ENCODE measurements at places on chromosomes 13 and 19. TPM values are rescaled to one million over a fixed set of nuclear protein-coding genes. Genes with fewer than 3 reads are reported as not detected.

- H3K4me3 ChIP-seq: no peak overlapping the region
- H3K4me1 ChIP-seq: no peaks in the 10 kb centered on the region
- no peak overlapping the region for H3K27ac ChIP-seq
- 0 out of 2 replicates have a peak, but pooled peaks cover 3% of the 10 kb centered on the region for H3K36me3 ChIP-seq
- H3K27me3 ChIP-seq: no peaks in the 10 kb centered on the region
These were observed 19.5 kb downstream of the MAN2B1 start for GRCh38 chr19:12647047-12647446.

- H3K4me1 ChIP-seq: peaks cover 13% of the 10 kb centered on the region
- peak; percentile 99 for DNase-seq
- no peaks in the 10 kb centered on the region for H3K27me3 ChIP-seq
- peak within 1 kb of the TSS; percentile 88 for H3K27ac ChIP-seq
These were observed at the start of gene TRIM28 for GRCh38 chr19:58543826-58544590. TSS of gene TRIM28 (plus strand) at chr19:58544064. CDS start at chr19:58544758, 694 bp downstream.

DNA sequence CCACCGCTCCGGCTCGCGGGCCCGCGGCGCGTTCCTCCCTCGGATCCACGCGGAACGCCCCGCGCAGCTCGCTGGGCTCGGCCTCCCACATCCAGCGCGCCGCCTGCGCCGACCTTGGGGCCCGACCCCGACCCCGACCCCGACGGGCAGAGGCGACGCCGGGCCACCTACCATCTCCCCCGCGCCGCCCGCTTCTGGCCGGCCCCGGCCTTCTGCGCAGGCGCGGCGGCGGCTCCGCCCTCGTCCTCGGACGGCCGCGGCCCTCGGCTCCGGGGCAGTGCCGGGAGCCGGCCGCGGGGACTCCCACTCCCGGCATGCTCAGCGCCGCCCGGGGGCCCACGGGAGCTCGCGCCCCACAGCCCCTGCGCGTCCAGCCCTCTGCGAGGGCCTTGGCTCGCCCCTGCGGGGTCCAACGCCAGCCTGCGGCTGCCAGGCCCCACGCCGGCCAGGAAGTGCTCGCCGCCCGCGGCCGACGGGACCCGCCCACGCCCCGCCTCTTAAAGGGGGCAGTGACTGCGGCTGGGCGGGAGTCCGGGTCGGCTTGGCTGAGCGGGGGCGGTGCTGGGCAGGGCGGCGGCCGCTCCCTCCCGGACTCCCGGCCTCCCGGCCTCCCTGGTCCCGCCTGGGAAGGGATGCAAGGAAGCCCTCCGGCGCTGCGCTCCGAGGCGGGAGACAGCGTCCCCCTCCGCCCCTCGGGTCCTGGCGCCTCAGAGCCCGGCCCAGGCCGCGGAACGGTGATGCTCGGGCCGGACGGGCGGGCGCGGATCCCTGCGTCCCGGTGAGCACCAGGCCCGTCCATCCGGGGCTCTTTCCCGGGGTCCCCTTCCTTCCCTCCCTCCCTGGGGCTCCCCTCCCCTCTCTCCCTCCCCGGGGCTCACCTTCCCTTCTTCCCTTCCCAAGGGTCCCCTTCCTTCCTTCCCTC is at the start of gene DCUN1D2:
DCUN1D2 (minus strand) TSS at position 216 of the 922 bp plus-strand sequence; CDS start at position 174, 42 bp downstream.
- H3K36me3 ChIP-seq: peaks cover 9% of the 10 kb centered on the region
- peak within 1 kb of the TSS; percentile 92 for H3K4me3 ChIP-seq
- peak; percentile 89 for DNase-seq

DNA sequence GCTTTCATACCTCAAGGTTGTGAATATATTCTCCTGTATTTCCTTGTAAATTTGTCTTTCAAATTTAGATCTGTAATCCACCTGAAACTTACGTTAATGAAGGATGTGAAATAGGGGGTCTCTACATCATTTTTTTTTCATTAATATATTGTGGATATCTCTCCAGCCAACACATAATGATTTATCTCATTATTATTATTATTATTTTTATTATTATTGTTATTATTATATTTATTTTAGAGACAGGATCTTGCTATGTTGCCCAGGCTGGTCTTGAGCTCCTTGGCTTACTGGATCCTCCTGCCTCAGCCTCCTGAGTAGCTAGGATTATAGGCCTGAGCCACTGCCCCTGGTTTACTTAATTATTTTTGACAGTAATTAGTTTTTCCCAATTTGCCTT is 4.3 kb upstream of the LIPE start:
- no peak overlapping the region for H3K4me3 ChIP-seq
- H3K27ac ChIP-seq: no peak overlapping the region
- H3K4me1 ChIP-seq: no peaks in the 10 kb centered on the region
- H3K36me3 ChIP-seq: no peaks in the 10 kb centered on the region
- H3K27me3 ChIP-seq: no peaks in the 10 kb centered on the region

GRCh38 chr19:11480715-11481533 is at the start of gene ELAVL3:
TSS of gene ELAVL3 (minus strand) at chr19:11481046. CDS start at chr19:11480608, 438 bp downstream.
- DNase-seq: no peak
- H3K4me1 ChIP-seq: peaks cover 7% of the 10 kb centered on the region
- H3K27ac ChIP-seq: no peak within 1 kb of the TSS

DNA sequence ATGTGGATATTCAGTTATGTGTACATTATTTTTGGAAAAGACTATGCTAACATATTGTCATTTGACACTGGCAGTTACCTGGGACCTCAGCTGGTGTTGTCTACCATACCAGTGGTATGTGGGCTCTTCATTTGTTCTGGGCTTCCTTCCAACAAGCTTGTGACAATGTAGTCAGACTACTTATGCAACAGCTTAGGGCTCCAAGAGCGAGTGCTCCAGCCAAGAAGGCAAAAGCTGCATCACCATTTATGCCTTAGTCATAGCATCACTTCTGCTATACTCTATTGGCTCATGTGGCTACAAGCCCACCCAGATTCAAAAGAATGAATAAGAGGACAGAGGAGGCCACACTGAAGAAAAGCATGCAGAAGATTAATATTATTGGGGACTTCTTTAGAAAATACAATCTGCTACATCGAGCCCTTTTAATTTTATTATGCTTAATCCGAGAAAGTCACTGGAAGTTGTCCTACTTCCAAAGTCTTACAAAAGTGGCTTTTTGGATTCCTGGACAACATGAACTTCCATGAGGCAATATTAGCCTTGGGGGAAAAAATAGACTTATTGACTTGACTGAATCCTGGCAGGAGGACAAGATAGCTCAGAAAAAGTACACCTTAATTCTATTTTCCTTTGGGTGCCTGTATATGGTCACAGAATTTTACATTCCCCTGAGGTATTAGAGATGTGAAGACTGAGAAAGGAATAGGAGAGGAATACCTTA is 529.4 kb upstream of the HTR2A start:
- no peak overlapping the region for H3K4me3 ChIP-seq
- DNase-seq: peak; percentile 81
- peaks cover 4% of the 10 kb centered on the region for H3K4me1 ChIP-seq

GRCh38 chr19:49490287-49491029 is 3.0 kb downstream of the RPL13A start:
- H3K4me3 ChIP-seq: peak overlapping the region; percentile 89
- peaks cover 13% of the 10 kb centered on the region for H3K4me1 ChIP-seq
- DNase-seq: no peak
- no peak overlapping the region for H3K27ac ChIP-seq
- no peaks in the 10 kb centered on the region for H3K27me3 ChIP-seq
- peaks cover 49% of the 10 kb centered on the region for H3K36me3 ChIP-seq

- H3K36me3 ChIP-seq: no peaks in the 10 kb centered on the region
- no peak overlapping the region for H3K4me3 ChIP-seq
- H3K27ac ChIP-seq: no peak overlapping the region
- H3K27me3 ChIP-seq: no peaks in the 10 kb centered on the region
- H3K4me1 ChIP-seq: no peaks in the 10 kb centered on the region
- no peak for DNase-seq
These were observed 84.2 kb upstream of the ZNF536 start for GRCh38 chr19:30287973-30288372.

DNA sequence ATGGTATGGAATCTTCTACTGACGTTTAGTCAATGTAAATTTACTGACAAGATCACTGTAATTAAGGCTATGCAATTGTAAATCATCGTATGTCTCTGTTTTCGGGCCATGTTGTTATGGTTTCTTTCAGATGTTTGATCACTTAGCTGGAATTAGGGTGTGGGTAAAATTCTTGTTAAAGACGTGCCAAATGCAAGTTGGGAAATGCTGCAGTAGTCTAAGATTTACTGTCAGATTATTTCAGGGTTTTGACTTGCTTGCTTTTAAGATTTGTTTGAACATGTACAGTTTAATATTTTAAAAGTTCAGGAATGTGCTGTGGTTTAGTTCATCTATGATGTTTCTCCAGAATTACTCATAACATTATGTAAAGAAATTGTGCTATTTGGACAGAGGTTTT is 10.8 kb downstream of the NDFIP2 start:
- H3K27ac ChIP-seq: peak overlapping the region; percentile 40
- DNase-seq: peak; percentile 62
- H3K4me3 ChIP-seq: no peak overlapping the region

DNA sequence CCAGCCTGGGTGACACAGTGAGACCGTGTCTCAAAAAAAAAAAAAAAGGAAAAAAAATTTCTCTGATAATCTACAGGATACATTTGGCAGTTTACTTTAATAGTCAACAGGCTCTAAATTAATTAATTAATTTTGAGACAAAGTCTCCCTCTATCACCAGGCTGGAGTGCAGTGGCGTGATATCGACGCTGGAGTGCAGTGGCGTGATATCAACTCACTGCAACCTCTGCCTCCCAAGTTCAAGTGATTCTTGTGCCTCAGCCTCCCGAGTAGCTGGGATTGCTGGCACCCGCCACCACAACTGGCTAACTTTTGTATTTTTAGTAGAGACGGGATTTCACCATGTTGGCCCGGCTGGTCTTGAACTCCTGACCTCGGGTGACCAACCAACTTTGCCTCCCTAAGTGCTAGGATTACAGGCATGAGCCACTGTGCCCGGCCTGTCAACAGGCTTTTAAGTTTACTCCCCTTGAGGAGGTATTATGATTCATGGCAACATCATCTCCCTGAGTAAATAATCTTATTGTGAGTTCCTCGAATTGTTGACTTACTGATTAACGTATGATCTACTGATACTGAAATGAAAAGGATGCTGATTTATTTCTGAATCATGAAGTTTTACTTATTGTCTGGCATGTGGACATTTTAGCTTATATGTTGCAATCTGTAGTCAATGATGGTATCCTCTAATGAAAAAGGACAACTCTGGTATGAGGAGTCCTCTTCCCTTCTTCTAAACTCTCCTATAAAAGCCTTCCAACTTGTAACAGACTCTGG is 21.3 kb upstream of the MTRF1 start:
- H3K27ac ChIP-seq: peak overlapping the region; percentile 96
- H3K4me3 ChIP-seq: no peak overlapping the region
- no peaks in the 10 kb centered on the region for H3K27me3 ChIP-seq
- DNase-seq: peak; percentile 95
- H3K36me3 ChIP-seq: no peaks in the 10 kb centered on the region

DNA sequence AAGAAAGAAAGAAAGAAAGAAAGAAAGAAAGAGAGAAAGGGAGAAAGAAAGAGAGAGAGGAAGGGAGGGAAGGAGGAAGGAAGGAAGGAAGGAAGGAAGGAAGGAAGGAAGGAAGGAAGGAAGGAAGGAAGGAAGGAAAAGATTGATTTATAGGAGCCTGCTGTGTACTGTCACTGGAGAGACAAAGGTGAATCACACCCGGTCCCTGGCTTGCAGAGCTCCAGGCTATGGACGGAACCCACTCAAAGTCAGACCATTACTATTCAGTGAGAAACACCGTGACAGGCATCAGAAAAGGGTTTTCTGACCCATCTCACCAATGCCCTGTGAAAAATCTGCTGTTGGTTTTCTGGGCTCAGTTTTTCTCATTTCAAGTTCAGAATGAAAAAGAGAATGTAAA is 7.3 kb upstream of the CEACAM6 start:
- H3K4me3 ChIP-seq: no peak overlapping the region
- no peaks in the 10 kb centered on the region for H3K36me3 ChIP-seq
- H3K4me1 ChIP-seq: peaks cover 11% of the 10 kb centered on the region
- no peaks in the 10 kb centered on the region for H3K27me3 ChIP-seq
- H3K27ac ChIP-seq: peak overlapping the region; percentile 33
- peak; percentile 39 for DNase-seq

DNA sequence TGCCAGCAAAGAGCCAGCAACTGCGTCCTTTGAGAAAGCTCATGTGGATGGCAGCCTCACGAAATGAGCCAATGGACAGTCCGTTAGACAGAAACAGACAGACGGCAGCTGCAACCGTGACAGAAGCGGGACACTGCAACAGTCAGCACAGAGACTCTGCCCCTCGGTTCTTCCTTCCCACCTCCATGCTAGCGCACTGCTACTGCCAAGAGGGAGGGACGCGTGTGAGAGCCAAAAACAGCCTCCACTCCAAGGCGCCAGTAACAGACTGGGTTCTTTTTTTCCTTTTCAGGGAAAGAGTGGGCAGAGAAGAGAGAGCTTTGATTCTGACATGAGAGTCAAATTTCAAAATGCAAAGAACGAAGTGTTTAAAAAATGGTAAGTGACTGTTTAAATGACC is 77.5 kb downstream of the SERP2 start:
- no peak for DNase-seq
- H3K27me3 ChIP-seq: no peaks in the 10 kb centered on the region
- no peaks in the 10 kb centered on the region for H3K36me3 ChIP-seq
- H3K4me1 ChIP-seq: peaks cover 12% of the 10 kb centered on the region
- H3K27ac ChIP-seq: no peak overlapping the region

GRCh38 chr13:22828081-22828480 is 352.7 kb upstream of the SGCG start:
- H3K27me3 ChIP-seq: no peaks in the 10 kb centered on the region
- H3K4me1 ChIP-seq: no peaks in the 10 kb centered on the region
- no peak overlapping the region for H3K4me3 ChIP-seq
- DNase-seq: peak; percentile 6
- no peak overlapping the region for H3K27ac ChIP-seq

DNA sequence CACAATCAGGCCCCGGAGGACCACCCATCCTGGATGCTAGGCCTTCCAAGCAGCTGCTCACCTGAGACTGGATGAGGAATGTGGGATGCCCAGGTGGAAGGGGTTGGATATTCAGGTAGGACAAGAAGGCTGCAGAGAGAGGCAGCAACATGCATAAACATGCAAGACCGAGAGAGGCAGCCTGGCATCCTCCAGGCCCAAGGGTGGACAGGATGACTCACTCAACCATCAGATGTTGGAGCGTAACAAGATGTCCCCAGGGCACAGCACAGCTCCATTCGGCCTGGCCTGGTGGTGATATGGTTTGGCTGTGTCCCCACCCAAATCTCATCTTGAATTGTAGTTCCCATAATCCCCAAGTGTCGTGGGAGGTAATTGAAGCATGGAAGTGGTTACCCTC is 10.0 kb upstream of the CABP5 start:
- no peak for DNase-seq
- H3K4me3 ChIP-seq: no peak overlapping the region
- no peaks in the 10 kb centered on the region for H3K4me1 ChIP-seq
- H3K36me3 ChIP-seq: no peaks in the 10 kb centered on the region

DNA sequence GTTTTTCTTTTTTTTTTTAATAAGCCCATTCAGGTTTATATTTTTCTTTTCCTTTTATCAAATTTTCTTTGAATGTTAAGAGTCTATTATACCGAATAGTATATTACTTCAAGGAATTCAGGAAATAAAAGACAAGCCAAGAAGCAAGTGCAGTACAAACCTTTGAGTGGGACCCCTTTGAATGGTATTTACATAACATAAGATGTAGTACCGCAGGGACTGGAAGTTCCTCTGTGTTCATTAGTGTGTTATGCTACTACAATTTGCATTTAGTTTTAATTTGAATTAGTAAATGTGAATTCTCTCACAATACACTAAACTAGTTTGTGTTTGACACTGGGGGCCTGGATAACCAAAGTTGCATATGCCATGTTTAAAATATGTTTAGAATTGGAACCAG is 339.5 kb downstream of the DCT start:
- H3K36me3 ChIP-seq: no peaks in the 10 kb centered on the region
- no peaks in the 10 kb centered on the region for H3K27me3 ChIP-seq
- no peak overlapping the region for H3K4me3 ChIP-seq
- H3K4me1 ChIP-seq: no peaks in the 10 kb centered on the region

Gene ZNF473
- total RNA-seq: 18.5 TPM

Gene C13orf42
- not detected for total RNA-seq

Gene RPL18
- 1,237 TPM for total RNA-seq

Gene ENOX1
- 0.95 TPM for total RNA-seq

Gene CGB7
- 0.04 TPM for total RNA-seq

All from PC-3 (cell line).